ENCODE measurements at places on chromosomes 3 and 15.

- peak; percentile 98 for DNase-seq
These were observed at the start of gene EDEM1 for GRCh38 chr3:5187156-5187919. Gene EDEM1 (plus strand): TSS chr3:5187707. CDS start chr3:5187806, 99 bp downstream.

- DNase-seq, result no peak
These were observed 7.3 kb downstream of the ACOX2 start for GRCh38 chr3:58529516-58530353.

GRCh38 chr3:7788881-7789280 lies 712.7 kb upstream of the LMCD1 start:
- DNase-seq, result no peak

DNA sequence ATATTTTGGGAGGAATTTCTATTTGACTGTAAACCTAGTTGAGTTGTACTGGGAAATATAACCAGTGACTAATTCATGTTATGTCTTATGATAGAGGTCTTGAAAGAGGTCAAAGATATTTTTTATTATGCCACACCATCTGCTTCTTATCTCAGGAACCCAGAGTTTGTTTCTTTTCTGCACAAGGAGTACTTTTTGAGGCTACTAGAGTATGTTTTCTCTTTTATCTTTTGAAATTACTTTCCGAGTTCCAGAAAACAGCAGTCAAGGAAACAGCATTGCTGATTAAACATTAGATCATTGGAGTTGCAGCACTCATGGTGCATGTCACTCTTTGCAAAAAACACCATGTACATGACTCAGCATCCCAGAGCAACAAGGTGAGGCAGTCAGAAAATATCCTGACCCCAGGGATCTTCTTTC lies 645.8 kb upstream of the NR2F2 start:
- peak; percentile 97 for DNase-seq

DNA sequence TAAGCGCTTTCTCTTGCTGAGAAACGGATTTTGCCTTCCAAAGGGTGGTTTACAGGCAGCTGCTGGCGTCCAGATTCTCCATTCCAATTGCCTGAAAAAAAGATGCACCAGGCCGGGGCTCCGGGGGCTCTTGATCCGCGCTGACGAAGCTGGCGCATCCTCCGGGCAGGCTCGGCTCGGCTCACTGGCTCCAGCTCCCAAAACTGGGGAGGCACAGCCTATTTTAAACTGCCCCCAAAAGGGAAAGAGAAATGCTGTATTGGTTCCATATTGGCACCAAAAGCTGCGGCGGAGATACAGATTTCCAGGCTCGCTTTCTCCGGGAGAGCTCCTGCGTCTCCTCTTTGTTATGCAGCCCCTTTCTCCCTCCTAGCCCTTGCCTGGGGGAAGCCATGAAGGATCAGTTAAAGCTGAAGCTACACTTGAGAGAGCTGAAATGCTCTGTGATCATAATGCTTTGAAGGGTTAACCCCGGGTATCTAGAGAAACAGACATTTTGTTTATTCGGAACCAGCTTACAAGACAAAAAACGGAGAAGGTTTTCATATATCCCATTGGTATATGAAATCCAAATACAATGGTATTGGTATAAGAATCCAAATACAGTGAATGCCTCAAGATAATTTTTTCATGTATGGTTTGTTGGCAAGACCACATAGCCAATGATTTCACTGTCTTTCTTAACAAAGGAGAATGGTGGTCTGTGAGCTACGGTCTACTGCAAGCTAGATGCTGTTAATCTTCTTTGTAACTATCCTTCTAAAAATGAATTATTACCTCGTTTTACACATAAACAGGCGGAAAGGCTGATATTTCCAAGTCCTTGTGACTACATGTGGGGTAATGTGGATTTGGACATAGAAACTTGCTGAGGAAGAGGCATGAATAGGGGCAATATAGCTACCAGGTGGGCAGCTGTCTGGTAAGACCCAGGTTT lies 693 bp downstream of the CD200 start:
- no peak for DNase-seq

DNA sequence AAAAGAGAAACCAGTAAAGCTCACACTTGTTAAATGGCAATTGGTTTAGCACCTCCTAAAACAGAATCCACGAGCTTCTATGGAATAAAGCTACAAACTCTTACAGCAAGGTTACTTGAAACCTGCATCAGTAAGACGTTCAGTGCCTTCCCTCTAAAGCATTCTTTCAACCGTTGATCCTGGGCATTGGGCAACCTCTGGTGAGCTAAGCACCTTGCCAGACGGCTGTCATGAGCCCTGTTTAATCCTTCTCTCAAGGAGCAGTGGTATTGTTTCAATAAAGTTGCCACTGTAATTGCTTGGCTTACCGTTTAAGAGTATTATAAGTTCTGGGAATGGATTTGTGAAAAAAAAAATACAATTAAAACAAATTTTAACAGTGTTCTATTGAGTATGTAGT lies 75.0 kb downstream of the COL8A1 start:
- DNase-seq, result no peak
